ENCODE measurements at places on chromosomes 5 and 9.

- peak; percentile 72 for DNase-seq
Measured at GRCh38 chr9:35611230-35611797, 6.3 kb downstream of the TESK1 start.

GRCh38 chr5:140239939-140240700 lies 62.8 kb downstream of the PFDN1 start:
- peak; percentile 60 for DNase-seq

DNA sequence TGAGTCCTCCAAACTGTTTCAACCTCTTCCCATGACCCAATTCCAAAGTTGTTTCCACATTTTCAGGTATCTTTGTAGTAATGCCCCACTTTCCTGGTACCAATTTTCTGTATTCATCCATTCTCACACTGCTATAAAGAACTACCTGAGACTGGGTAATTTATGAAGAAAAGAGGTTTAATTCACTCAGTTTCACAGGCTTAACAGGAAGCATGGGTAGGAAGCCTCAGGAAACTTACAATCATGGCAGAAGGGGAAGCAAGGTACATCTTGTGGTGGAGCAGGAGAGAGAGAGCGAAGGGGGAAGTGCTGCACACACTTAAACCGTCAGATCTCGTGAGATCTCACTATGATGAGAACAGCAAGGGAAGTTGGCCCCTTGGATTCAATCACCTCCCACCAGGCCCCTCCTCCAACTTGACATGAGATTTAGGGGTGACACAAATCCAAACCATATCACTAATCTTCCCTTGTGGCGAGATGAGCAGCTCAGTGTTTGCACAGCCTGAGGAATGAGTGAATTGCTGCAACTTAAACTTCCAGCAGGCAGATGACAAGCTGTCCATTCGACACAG lies 42.9 kb downstream of the TRIP13 start:
- DNase-seq, result no peak

- DNase-seq, result no peak
Measured at GRCh38 chr5:95768731-95769130, 37.6 kb downstream of the RHOBTB3 start.

DNA sequence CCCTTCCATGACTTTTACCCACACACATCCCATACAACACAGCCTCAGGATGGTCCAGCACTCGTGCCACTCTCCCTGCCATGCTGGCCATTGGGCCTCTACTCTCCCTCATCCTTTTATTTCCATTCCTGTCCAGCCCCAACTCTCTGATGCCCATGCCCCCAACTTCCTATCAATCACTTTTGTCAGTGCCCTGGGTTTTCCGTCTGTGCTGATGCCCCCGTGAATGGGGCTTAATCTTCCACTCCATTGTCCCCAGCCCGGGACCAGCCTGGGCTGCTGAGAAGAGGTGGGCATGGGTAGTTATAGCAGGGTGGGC lies 12.6 kb upstream of the ACSL6 start:
- no peak for DNase-seq

DNA sequence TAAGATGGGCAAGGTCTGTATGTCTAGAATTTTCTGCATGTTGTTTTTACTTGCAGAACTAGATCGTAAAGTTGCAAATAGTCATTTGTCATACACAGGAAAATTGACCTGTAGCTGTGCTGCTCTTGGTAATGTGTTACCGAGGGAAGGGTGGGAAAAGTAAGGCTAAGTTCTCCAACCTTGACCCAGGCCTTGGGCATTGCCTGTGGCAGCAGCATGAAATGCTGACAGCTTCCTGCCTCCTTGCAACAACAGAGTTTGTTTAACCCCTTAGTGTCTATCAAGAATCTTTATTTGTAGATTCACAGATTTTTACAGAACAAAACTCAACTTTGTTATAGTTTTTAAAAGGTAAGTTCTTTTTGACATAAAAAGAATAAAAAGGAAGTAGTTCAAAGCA lies 48.3 kb downstream of the ERCC6L2 start:
- no peak for DNase-seq

DNA sequence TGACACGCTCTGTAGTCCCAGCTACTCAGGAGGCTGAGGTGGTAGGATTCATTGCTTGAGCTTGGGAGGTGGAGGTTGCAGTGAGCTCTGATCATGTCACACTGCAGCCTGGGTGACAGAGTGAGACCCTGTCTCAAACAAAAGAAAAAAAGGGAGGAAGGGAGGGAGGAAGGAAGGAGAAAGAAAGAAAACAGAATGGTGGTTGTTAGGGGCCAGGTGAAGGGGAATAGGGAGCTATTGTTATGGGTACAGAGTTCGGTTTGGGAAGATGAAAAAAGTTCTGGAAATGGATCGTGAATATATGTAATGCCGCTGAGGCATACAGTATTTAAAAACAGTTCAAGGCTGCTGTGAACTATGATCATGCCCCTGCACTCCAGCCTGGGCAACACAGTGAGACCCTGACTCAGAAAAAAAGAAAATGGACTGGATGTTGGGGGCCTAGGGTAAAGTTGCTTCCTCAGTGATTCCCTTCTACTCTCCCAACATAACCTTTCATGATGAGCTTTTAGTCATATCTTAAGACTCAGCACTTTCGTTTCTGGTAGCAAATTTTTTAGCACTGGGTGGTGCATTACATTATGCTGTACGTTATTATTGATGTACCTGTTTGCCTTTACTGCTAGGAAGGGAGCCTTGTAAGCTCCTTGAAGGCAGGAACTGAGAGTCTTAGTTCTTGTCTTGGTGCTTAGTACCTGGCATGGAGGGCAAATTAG lies 4.0 kb downstream of the CTNNA1 start:
- DNase-seq, result no peak

GRCh38 chr5:150082374-150082773 lies 4.0 kb downstream of the CSF1R start:
- DNase-seq, result no peak

GRCh38 chr5:1833264-1834021 lies 32.2 kb downstream of the NDUFS6 start:
- DNase-seq, result no peak

- DNase-seq, result no peak
Measured at GRCh38 chr5:6457592-6457991, 8.9 kb downstream of the UBE2QL1 start.

DNA sequence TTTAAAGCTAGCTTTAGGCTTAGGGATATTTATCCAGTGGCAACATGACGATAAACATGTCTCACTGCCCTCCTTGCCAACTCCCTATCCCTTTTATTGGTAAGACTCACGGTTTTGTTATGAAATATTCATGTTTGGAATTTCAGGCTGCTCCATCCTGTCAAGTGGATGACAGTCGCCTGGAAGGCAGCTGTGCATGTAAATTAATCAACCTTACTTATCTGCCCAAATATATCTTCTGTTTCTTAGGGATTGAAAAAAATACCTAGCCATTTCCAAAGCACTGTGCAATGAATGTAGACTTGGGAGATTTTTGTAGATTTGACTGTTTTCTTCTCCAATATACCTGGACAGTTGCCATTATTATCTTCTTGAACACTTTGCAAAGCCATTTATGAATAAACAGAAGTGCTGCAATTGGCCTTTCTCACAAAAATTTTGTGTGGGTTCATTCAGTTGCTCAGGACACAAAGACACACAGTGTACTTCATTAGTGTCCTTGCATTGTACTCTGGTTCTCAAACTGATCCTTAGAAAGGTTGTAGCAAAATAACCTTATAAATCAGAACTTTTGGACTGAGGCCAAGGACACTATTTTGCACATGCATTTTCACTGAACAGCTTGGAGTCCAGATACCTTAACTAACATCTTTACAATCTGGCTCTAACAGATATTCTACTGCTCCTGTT lies 889.4 kb upstream of the SEMA6A start:
- peak; percentile 38 for DNase-seq

- DNase-seq, result no peak
Measured at GRCh38 chr9:69034071-69034470, 1.5 kb upstream of the FXN start.

- no peak for DNase-seq
Measured at GRCh38 chr5:59236448-59236847, 653.6 kb downstream of the RAB3C start.
